Germinal center (tissue), 1 donor: ENCODE measurements at places on chromosomes 11 and 22.

DNA sequence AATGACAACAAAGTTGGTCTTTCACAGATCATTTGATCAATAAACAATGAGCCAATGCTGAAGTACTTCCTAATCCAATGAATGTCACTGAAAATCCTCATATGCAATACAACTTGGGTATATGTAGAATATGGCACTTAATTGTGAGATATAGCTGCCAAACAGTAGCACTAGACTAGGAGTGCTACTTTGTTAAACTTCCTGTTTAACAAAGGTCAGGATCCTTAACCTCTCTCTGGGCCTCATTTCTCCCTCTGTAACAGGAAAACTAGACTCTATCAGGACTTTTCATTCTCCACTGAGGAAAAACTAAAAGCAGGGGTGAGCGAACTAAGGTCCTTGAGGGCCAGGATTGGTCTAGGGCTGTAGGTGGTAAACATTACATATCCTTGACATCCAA lies 56.1 kb downstream of the PITPNB start:
- no peak for DNase-seq

- no peak for DNase-seq
Observed at GRCh38 chr11:36443661-36444060, 66.4 kb downstream of the TRAF6 start.

GRCh38 chr11:44992181-44992582 lies 41.5 kb upstream of the TP53I11 start:
- no peak for DNase-seq

DNA sequence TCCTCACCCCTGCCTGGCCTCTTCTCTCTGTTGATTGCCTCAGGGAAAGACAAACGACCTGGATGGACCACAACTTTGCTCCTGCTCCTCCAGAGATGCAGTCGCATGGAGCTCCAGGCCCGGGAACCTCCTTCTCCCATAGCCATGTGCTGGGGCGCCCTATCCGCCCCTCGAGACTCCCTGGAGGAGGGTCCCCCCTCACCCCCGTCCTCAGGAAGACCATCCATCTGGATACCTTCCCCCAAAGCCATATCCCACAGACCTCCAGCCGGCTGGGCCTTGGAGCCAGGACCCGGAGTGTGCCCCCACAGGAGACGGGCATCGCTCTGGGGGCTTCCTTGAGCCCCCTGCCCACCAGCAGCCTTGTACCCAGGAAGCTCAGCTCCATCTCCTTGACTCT lies 2.2 kb downstream of the SEPTIN3 start:
- DNase-seq, result no peak

GRCh38 chr22:29313126-29313575 lies 2.3 kb downstream of the RASL10A start:
- DNase-seq, result peak; percentile 64
